ENCODE measurements at places on chromosomes 7 and 10.

GRCh38 chr7:139893461-139893860 is 64.4 kb downstream of the TBXAS1 start:
- DNase-seq: no peak

- no peak for DNase-seq
These were observed 214.6 kb upstream of the TMEM72 start for GRCh38 chr10:44696496-44696895.

- no peak for DNase-seq
These were observed 59.8 kb downstream of the ARID5B start for GRCh38 chr10:61961278-61961677.

- no peak for DNase-seq
These were observed 515.9 kb downstream of the PARD3 start for GRCh38 chr10:34299105-34299611.

- DNase-seq: peak; percentile 61
These were observed 63.3 kb downstream of the NOC3L start for GRCh38 chr10:94299417-94299816.

- no peak for DNase-seq
These were observed 1.8 kb downstream of the PDAP1 start for GRCh38 chr7:99406557-99406956.

- peak; percentile 37 for DNase-seq
These were observed 300.4 kb upstream of the NFE2L3 start for GRCh38 chr7:25851332-25852210.

DNA sequence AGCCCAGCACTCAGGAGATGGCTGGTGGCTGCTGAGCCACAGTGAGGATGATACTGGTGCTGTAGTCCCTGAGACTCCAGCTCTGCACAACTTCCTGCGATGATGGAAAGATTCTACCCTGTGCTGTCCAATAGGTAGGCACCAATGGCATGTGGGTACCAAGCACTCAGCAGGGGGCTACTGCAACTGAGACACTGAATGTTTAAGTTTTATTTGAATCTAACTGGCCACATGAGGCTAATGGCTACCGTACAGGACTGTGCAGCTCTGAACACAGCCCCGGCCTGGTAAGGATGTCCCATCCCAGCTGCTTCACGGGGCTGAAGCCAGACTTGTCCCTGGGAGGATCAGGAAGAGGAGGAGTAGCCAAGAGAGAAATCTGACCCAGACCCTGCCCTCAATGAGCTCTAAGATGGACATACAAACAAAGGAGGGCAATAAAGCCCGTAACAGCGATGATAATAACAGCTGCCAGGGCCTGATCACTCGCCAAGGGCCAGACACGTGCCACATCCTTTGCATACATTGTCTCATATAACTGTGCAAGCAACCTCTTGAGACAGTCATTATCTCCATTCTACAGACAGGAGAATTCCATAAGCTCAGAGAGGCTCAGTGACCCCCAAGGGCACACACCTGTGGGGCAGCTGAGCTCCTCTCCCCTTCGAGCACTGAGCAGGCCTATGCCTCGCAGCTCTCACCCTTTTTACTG is 3.8 kb downstream of the GPRIN2 start:
- no peak for DNase-seq

DNA sequence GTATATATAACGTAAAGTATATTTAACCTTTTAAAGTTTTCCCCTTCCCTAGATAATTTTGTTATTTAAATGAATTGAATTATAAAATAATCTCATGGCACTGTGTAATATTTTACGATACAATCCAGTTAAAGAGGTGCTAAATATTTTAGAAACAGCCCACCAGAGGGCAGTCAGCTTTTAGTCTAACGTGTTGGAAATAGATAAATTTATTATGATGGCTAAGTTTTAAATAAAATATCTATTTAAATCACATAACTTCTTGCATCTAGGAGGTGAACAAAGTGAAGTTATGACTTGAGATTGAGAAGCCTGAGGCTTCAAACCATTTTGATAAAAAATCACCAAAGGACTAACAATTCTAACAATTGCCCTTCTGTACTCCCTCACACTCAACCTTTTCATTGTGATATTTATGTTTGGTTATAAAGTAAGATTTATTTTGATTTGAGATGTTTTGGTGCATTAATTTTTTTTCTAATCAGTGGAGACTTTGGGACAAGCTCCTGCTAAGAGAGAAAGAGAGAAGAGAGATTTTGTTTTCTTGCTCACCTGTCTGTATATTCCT is 171.5 kb upstream of the SP4 start:
- no peak for DNase-seq

GRCh38 chr7:99218406-99219184 is 10.7 kb upstream of the KPNA7 start:
- DNase-seq: no peak

- no peak for DNase-seq
These were observed 202.8 kb upstream of the SMIM30 start for GRCh38 chr7:113321201-113321600.

GRCh38 chr10:36621346-36621745 is 504.1 kb upstream of the ANKRD30A start:
- no peak for DNase-seq

- no peak for DNase-seq
These were observed 206.7 kb downstream of the PCDH15 start for GRCh38 chr10:54594289-54594688.

DNA sequence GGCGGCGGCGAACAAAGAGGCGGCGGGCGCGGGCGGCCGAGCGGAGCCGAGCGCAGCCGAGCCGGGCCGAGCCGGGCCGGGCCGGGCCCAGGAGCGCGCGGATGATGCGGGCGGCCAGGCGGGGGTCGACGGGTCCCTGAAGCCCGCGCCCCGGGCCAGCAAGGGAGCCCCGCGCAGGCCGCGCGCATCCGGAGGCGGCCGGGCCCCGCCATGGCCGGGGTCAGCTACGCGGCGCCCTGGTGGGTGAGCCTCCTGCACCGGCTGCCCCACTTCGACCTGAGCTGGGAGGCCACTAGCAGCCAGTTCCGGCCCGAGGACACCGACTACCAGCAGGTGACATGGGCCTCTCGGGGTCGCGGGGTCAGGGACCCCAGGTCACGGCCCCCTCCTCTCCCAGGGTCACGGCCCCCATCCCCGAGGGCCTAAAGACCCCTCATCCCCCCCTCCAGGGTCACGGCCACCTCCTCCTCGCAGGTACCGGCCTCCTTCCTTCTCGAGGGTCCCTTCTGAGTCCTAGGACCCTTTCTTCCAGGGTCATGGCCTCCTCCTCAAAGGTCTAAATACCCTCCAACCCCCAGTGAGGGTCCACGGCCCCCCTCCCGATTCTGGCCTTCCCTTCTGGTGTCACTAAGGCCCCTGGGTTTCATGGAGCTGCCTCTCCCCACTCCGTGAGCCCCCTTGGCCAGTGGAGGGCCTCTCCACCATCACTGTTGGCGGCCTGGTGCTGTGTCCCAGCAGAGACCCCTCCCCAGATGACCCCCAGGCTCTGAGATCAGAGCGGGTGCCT is at the start of gene TTYH3:
Gene TTYH3, plus strand, starts transcription at position 41 of the 787 bp plus-strand sequence. Its CDS starts 170 bp downstream, at position 211.
- DNase-seq: no peak

GRCh38 chr7:36469236-36469635 is 79.6 kb downstream of the ANLN start:
- no peak for DNase-seq

- DNase-seq: no peak
These were observed 919 bp downstream of the MAFK start for GRCh38 chr7:1531263-1531978.

GRCh38 chr10:11373717-11374171 is 237.7 kb downstream of the USP6NL start:
- no peak for DNase-seq

GRCh38 chr7:134548877-134549276 is at the start of gene AKR1B15:
Gene AKR1B15, plus strand, starts transcription at chr7:134549110. Its CDS starts 15,510 bp downstream, at chr7:134564620.
- DNase-seq: no peak

GRCh38 chr10:11297136-11297535 is 279.5 kb downstream of the CELF2 start:
- DNase-seq: no peak

- DNase-seq: peak; percentile 86
These were observed 179.0 kb downstream of the NOC3L start for GRCh38 chr10:94183666-94184264.

DNA sequence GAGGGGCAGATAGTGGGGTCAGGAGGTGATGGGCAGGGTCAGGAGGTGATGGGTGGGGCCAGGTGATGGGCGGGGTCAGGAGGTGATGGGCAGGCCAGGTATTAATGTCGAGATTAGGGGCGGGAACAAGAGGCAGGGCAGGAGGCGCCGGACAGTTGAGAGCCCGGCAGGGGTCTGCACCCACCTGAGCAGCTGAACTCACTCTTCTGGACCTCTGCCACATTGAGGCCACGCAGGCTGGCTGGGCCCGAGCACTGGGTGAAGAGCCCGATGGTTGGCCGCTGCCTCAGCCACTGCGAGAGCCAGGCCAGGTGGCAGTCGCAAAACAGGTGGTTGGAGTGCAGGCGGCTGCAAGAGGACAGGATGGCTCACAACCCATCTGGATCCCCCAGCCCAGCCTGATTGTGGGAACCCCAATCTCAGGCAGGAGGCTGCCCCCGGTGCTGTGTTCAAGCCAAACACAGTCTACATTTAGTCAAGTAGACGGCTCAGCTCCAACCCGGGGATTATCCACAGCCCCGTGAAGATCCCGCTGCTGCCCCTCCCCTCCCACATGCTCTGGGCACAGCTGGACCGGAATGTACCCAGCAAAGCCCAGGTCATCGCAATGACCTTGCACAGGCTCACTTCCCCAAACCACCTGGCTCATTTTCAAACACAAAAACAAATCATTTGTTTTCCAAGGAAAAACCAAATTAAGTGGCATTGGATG is 122.3 kb downstream of the SLIT1 start:
- no peak for DNase-seq

- DNase-seq: no peak
These were observed 757.0 kb upstream of the C7orf33 start for GRCh38 chr7:147833557-147833956.

DNA sequence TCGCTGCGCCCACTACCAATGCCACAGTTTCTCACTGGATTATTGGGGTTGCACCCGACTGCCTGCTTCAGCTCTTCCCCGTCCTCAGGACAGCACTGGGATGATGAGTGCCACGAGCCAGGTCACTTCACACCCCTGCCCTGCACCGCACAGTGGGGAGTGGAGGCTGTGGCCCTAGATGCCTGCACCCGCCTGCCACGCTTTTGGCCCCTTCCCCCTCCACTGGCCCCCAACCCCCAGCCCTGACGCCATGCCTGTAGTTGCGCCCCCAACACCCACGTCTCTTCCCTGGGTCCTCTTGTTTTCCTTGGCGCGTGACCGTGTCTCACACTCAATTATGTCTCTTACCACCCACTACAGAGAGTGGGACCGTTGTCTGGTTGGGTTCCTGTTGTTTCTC is 134.3 kb downstream of the VIPR2 start:
- DNase-seq: no peak

GRCh38 chr7:117949232-117949631 is 76.0 kb upstream of the CTTNBP2 start:
- DNase-seq: no peak

GRCh38 chr7:81684514-81685269 is 85.2 kb downstream of the HGF start:
- DNase-seq: peak; percentile 92

DNA sequence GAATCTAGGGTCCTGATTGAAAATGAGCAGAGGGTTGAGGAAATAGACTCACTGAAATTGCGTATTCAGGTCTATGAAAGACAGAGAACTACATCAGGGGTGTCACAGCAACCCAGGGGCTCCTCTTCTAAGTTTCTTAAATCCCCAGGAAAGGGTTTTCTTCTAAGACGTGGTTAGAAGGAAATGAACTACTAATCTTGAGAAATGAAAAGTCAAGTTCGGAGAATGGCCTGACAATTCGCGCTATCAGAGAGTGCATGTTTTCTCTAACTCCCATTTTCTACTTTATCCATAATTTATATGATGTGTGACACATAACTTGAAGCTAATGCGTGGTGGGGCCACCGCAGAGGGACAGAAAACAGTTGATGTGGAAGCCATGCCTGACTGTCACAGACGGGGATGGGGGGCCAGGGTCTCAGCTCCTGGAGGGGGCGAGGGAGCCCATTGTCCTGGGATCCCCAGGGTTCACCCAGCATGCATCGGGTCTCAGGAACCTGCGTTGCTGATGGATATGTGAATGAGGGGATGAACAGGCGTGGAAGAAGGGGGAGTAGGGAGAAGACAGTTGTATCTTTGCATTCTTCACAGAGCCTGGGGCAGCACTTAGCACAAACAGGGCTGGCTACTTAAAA is 86.3 kb downstream of the PTPRE start:
- no peak for DNase-seq

GRCh38 chr10:5147981-5148677 is 36.8 kb downstream of the AKR1C8 start:
- no peak for DNase-seq

GRCh38 chr10:79345241-79346011 is 1.8 kb upstream of the PPIF start:
- no peak for DNase-seq

DNA sequence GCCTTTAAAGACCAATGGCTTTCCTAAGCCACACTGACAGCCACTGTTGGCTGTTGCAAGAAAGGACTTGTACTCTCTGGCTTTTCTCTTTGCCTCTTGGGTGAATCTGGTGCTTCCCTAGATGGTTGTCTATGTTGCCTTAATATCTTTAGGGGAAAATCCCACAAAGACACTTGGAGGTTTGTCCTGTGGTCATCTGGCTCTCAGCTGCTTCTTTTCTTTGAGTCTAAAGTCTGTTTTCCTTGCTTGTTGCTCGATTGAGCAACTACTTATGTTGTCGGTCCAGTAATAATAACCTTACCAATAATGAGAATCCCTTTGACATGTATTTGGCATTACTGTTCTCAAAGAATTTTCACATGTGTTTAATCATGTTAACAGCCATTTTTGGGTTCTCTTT is 537.6 kb downstream of the LRMDA start:
- no peak for DNase-seq

GRCh38 chr7:29287366-29287765 is 92.8 kb downstream of the CHN2 start:
- no peak for DNase-seq
